T-helper 2 cell (primary cell): ENCODE measurements at places on chromosomes 5 and 9.

DNA sequence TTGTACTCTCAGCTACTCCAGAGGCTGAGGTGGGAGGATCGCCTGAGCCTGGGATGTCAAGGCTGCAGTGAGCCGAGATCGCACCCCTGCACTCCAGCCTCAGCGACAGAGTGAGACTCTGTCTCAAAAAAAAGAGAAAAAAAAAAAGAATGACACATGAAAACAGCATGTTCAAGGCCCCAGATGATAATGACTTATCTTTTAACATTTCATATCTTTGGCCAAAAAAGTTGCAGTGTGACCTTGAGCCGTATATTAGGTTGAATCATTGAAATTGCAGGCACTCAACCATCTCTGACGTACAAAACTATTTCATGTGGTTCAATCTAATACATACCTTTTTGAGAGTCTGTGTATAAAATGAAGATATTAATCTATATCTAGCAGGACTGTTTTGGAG lies 79.1 kb upstream of the CPEB4 start:
- no peak for DNase-seq

- DNase-seq: no peak
Measured at GRCh38 chr9:128729766-128730517, 6.0 kb upstream of the ZDHHC12 start.

GRCh38 chr9:128921881-128922763 lies 1.3 kb downstream of the PHYHD1 start:
- DNase-seq: no peak

DNA sequence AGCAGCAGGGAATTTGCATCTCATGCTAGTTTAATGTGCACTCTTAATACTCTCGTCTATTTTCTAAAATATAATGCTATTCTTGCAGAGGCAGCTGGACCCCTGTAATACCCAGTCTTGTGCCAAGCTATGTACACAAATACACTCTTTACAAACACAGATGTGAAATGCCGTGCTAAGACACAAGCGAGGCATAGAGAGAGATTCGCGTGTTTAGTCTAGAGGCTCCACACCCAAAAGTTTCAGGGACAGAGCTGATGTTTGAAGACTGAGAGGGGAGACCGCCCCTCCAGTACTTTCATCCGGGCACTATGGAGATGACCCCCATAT lies 1.2 kb downstream of the DPYSL3 start:
- no peak for DNase-seq

DNA sequence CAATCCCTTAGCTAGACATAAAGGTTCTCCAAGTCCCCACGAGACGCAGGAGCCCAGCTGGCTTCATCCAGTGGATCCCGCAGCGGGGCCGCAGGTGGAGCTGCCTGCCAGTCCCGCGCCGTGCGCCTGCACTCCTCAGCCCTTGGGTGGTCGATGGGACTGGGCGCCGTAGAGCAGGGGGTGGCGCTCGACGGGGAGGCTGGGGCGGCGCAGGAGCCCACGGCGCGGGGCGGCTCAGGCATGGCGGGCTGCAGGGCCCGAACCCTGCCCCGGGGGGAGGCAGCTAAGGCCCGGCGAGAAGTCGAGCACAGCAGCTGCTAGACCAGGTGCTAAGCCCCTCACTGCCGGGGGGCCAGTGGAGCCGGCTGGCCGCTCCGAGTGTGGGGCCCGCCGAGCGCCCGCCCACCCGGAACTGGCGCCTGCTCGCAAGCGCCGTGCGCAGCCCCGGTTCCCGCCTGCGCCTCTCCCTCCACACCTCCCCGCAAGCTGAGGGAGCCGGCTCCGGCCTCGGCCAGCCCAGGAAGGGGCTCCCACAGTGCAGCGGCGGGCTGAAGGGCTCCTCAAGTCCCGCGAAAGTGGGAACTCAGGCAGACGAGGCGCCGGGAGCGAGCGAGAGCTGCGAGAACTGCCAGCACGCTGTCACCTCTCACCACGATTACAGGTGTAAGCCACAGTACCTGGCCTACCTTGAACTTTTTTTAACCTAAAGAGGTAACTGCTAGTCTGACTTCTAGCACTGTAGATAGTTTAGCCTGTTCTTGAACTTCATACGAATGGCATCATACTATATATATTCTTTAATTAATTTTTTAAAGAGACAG lies 35.5 kb downstream of the PTGS1 start:
- no peak for DNase-seq

DNA sequence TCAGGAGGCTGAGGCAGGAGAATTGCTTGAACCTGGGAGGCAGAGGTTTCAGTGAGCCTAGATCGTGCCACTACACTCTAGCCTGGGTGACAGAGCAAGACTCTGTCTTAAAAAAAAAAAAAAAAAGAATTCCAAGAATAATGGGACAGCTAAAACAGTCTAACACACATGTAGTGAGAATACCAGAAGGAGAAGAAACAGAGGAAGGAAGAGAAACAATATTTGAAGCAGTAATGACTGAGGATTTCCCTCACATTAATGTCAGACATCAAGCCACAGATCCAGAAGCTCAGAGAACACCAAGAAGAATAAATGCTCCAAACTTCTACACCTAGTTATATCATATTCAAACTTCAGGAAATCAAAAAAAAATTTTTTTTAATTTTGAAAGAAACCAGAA lies 47.1 kb upstream of the EFNA5 start:
- DNase-seq: no peak
